ENCODE measurements at places on chromosomes 11 and 22.

GRCh38 chr11:28284196-28284595, 176.0 kb downstream of the METTL15 start:
- DNase-seq: no peak

GRCh38 chr11:72618803-72619202, 55.4 kb downstream of the PDE2A start:
- no peak for DNase-seq

DNA sequence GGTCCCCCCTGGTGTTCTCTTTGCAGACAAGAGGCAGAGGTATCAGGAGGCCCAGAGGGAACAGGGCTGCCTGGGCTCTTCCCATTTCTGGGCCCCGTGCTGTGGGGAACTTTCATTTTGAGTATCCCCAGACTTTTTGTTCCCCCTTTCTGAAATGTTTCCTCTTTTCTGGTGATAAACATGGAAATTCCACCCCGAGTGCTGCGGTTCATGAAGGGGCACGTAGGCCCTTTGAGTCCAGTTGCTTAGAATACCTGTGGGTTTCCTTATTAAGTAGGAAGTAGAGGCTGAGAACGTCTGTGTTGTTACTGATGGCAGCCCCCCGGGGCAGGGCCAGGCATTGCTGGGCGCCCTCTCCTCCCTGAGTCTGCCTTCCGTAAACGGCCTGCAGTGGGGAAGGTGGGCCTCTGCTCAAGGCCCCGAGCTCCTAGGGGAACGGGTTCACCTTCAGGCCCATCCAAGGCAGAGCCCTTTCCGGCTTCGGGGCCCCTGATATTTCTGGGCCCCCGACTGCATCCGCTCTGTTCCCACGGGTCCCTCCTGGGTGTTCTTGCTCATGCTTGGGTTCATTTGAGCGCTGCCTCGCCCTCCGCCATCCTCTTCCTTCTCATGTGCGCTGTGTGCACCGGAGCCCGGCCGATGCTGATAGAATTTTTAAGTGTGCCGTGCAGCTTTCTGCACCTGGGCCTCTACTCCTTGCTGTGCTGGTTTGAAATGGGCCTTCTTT, 12.0 kb downstream of the TBC1D22A start:
- no peak for DNase-seq

DNA sequence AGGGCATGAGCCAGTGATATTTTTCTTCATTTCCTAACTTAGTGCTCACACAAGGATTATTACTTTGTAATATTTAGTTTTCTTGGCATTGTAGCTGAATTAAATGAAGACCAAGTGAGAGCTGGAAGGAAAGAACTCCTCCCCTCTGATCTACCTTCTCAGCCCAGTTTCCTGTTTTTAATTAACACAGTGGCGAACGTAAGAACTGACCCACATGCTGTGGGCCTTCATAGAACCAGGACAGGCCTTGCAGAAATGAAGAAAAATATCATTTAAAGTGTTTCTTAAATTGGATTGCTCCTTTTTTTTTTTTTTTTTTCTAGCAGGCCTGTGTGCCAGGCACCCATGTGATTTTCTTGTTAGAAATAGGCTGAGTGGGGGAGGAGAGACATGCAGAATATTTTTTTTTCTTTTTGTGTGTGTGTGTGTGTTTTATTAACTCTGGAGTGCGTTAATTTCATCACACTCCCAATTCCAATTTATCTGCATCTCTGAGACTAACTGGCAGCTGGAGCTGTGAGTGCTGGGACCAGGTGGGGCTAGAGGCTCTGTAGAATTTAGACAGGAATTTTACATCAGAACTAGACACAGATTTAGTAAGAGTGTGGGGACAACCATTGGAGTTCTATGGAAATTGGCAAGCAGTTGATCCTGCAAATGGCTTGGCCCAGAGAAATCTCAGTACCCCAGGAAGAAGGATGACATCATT, 320.5 kb downstream of the DDX10 start:
- no peak for DNase-seq

DNA sequence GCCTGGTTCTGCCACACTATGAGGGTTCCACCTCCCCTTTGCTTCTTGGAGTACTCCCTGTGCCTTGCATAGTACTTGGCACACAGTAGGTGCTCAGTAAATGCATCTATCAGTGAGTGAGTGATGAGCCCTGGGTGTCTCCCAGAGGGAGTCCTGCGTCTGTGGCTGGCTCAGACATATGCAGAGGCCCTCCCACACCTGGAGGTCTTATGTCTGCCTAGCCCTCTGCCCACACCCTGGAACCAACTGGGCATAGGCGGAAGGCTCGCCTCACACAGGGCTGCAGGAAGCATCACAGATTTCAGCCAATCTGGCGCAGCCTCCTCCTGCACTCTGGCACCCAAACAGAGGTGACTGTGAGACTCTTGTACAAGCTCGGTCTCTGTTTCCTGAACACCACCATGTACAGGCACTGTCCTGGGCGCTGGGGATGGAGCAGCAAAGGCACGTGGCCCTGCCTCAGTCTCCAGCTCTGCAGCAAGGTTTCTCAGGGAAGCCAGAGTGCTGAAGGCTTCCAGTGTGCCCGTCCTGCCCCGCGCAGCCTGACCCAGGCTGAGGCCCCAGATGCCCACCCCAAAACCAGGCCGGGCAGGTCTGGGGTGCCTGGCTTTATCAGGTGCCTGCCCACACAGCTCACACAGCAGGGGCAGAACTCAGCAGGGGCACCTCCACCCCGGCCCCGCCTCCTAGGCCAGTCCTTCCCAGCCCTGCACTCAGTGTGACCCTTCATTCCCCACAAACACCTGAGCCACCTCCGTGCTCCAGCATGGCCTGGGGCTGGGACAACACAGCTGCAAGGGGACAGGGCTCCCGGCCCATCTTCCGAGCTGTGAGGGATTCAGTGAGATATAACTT, 26.7 kb downstream of the FLRT1 start:
- DNase-seq: no peak

DNA sequence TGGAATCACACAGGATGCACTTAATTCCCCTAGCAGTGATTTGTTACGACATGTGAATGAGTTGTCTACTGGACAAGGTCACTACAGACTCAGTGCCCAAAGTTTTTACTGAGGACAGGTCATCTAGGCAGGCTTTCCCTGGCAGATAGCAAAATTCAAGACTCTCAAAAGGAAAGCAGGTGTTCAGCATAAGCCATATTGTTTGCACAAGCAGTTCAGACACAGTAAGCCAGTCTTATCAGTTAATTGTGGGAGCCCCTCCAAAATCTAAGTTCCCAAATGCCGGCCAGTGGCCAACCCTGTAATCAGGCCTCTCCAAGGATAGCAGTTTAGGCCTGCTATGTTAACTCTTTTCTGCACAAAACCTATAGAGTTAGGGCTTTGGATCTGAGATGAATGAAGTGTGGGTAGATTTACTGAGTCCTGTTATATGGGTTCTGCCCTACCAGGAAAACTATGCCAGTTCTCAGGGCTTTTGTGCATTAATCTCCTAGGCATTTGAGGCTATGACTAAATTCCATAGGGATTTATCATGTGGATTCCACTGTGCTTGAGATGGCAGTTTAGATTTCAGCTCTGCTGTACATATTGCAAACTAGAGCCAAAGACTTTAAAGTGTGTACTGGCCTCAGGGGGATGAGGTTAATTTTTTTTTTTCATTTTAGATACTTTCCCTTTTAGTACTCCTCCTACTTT, 4.8 kb upstream of the ARHGEF12 start:
- no peak for DNase-seq

GRCh38 chr22:49297286-49297870, 530.3 kb downstream of the BRD1 start:
- DNase-seq: no peak

DNA sequence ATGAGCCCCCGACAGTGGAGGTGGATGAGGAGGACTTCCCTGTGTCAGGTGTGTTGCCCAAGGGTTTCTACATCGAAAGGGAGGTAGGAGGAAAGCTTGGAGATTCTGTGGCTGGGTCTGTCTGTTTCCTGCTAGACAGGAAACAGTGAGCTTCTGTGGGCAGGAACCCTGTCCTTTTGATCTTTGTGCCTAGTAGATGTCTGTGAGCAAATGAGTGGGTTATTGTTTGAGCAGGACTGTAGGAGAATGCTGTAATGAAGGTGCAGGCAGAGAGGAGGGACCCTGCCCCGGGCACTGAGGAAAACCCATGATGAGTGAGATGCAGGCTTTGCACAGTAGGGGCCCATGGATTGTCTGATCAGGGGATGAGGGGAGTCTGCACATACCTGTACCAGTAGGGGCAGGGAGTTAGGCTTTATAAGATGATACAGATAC, 14.0 kb downstream of the USP35 start:
- no peak for DNase-seq

DNA sequence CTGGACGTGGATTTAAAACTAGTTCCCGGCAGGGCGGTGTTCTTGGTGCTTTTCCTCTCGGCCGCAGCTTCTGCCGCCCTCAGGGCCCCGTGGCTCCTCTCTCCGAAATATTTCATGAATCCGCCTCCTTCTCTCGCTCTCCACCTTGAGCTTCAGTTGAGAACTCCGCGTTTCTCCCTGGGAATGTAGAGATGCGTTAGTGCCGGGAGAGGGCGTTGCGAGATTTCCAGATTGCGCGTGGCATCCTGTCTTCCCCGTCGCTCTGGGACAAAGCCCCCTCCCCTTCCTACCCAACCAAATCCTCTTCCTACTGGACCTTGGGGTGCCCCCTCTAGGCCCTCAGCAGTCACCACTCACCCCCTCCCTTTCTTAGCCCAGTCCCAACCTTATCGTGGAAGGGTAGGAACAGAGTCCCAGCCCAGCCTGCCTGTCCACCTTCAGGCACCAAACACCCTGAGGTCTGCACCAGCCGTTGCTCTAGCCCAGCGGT, 15.5 kb upstream of the RAC2 start:
- no peak for DNase-seq

GRCh38 chr22:43526117-43526655, 114.4 kb downstream of the MPPED1 start:
- DNase-seq: no peak

- DNase-seq: no peak
Observed at GRCh38 chr11:10891151-10891720, 33.4 kb upstream of the ZBED5 start.

- peak; percentile 14 for DNase-seq
Observed at GRCh38 chr11:34825670-34826383, 90.4 kb downstream of the APIP start.

GRCh38 chr11:37171451-37171850, 573.4 kb upstream of the RAG2 start:
- DNase-seq: no peak

DNA sequence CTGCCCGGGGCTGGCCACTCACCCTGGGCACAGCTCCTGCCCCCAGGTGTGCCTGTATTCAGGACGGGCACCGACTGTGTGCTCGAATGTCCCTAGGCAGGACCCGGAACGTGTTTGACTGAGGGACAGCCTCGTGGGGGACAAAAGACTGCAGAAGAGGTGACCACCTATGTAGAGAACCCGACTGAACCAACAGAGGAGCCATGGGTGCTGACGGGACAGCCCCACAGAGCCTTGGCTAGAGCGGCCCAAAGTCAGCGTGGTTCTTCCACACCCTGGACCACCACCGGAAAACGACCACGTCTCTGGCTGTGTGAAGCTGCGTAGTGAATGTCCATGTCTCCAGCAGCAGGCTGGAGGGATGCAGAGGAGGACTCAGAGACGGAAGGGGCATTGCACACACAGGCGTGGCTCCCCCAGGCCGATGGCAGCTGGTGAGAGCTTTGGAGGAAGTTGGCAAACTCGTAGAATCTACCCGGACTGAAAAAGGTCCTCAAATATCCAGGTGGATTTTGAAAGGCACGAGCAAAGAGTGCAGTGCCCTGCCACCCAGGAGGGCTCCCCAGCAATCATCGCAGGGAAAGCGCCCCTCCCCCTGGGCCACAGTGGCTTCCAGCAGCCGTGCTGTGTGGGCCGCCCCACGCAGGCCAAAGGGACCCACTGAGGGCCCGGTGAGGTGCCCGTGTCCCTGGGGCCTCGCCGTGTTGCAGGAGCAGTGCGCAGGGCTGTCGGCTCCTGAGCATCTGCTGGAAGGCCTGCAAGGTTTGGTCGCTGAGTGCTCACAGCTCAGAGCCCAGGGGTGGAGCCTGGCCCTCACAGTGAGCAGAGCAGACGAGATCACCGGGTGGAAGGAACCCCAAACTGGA, 17.5 kb upstream of the MUC5B start:
- DNase-seq: no peak

DNA sequence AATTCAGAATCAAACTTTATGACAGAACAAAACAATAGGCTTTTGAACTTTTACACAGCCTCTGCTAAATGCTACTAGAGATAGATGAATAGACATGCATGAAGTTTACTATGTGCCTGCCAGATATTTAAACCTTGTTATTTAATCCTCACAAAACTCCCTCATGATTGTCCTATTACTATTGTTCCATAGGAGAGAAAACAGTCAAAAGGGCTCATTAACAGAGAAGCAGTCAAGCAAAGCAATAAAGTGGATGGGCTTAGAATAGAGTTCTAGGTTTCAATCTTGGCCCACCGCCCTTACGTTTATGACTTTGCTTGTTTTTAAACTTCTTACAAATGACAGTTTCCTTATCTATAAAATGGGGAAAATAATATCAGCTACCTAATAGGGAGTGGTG, 12.9 kb downstream of the CWC15 start:
- no peak for DNase-seq

GRCh38 chr11:125157953-125158680, 6.4 kb upstream of the PKNOX2 start:
- no peak for DNase-seq

DNA sequence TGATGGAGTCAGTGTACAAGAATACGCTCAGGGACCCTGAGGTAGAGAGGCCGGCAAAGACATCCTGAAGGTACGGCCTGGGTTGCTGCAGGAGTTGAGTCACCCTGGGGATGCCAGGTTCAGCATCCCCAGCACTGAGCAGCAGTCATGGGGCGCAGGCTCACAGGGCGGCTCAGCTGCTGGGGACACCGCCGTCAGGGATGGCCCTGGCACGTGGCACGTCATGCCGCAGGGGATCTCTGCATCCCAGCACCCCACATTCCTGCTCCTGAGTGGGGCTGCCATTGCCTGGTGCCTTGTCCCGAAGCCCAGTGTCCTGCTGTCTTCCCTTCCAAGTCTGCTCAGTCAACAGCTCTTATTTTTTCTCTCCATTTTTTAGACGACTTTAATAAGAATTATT, 168.7 kb upstream of the NTM start:
- no peak for DNase-seq

- DNase-seq: no peak
Observed at GRCh38 chr22:31768422-31769059, 14.7 kb downstream of the DEPDC5 start.

GRCh38 chr11:45423475-45424120, 137.5 kb upstream of the SYT13 start:
- DNase-seq: no peak

DNA sequence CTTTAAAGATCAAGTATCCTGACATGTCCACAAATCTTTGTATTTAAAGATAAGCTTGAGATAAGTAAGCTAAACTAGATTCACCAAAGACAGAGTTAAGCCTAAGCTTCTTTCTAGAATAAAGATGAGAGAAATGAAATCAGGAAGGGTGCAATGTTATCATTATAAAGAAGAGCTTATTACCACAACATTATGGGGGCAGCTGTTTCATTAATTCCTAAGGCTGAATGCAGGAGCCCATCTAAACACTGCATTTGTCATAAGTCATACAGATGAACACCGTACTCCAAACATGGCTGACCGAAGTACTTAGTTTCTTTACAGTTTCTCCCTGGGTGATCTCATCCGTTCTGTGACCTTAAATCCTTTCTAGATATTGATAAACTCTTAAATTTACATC, 16.3 kb downstream of the FDX1 start:
- DNase-seq: no peak
